ENCODE measurements at places on chromosomes 11 and 22. TPM values are rescaled to one million over a fixed set of nuclear protein-coding genes. Genes with fewer than 3 reads are reported as not detected.

The PATE1 gene
- total RNA-seq: not detected

The SORL1 gene
- 0.53 TPM for total RNA-seq

The GAS2 gene
- 0.88 TPM for total RNA-seq

The OR4A16 gene
- not detected for total RNA-seq

- no peak for DNase-seq
Observed at GRCh38 chr11:95515371-95515770, 274.2 kb downstream of the FAM76B start.

The EFCAB6 gene
- 0.14 TPM for total RNA-seq

GRCh38 chr11:61335355-61335710 is 2.3 kb downstream of the TKFC start:
- no peak for DNase-seq

The NNMT gene
- 346 TPM for total RNA-seq

- DNase-seq: no peak
Observed at GRCh38 chr11:20949585-20949984, 280.2 kb downstream of the NELL1 start.

Measured in pulmonary artery endothelial cell (primary cell).